Left renal pelvis (tissue), 4 donors: ENCODE measurements at places on chromosomes 11 and 22. TPM values are rescaled to one million over a fixed set of nuclear protein-coding genes. Genes with fewer than 3 reads are reported as not detected.

DNA sequence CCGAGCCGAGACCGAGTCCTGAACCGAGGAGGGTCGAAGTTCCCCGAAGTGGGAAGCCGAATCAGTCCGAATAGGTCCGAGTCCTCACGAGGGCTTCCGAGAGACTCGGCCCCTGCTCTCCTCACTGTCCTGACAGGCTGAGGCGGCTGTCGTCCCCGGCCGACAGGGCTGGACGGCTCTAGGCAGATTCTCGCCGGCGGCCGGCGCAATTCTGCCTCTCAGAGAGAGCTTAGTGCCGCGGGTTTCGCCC is 191 bp upstream of the DEAF1 start:
- no peak for DNase-seq

GRCh38 chr11:9399466-9399865 is 15.0 kb downstream of the IPO7 start:
- DNase-seq: no peak

- DNase-seq: no peak
Measured at GRCh38 chr22:38632528-38632927, 23.7 kb downstream of the FAM227A start.

DNA sequence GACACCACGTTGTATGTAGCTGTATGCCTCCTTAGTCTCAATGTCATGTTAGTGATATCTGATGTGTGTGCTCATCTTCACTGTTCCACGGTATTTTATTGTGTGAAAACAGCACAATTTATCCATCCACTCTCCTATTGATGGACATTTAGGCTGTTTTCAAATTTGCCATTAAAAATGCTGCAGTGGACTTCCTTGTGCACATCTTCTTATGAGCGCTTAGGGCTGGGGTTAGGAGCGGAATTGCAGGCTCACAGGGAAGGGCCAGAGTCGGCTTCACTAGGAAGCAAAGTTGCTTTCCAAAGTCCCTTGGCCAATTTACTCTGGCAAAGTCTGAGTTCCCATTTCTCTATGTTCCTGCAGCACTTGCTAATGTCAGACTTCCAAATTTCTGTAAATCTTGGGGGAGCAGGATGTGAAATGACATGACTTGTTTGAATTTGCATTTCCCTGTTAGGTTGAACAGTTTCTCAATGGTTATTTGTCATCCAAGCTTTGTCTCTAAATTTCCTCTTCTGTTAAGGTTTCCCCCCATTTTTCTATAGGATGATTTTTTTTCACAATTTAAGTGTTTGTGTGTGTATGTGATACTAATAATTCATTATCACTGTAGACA is 75.4 kb downstream of the MYEOV start:
- no peak for DNase-seq

GRCh38 chr11:48004456-48004855 is 24.1 kb downstream of the PTPRJ start:
- no peak for DNase-seq

- no peak for DNase-seq
Measured at GRCh38 chr11:15981292-15981691, 375.1 kb downstream of the SOX6 start.

GRCh38 chr11:9596926-9597464 is 23.5 kb downstream of the WEE1 start:
- DNase-seq: no peak

GRCh38 chr11:46210133-46210636 is 67.3 kb upstream of the CREB3L1 start:
- no peak for DNase-seq

- no peak for DNase-seq
Measured at GRCh38 chr11:68471360-68472340, 11.1 kb downstream of the PPP6R3 start.

GRCh38 chr11:129374993-129375750 is 476 bp upstream of the BARX2 start:
- no peak for DNase-seq

DNA sequence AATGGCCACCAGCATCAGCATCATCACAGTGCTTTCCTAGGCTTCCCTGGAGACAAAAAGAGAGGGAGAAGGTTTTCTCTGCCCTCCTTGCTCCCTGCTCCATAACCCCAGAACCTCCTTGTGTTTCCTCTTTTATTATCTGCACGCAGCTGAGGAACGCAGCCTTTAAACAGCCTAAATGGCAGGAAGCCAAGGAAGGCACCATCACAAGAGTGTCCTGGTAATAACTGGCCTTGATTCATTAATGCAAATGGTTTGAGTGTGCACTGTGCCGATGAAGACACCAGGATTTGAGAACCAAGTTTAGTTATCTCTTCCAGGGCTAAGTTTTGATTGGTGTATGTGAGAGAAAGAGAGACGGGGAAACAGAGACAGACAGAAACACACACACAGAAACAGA is 29.4 kb upstream of the DRD2 start:
- DNase-seq: no peak

DNA sequence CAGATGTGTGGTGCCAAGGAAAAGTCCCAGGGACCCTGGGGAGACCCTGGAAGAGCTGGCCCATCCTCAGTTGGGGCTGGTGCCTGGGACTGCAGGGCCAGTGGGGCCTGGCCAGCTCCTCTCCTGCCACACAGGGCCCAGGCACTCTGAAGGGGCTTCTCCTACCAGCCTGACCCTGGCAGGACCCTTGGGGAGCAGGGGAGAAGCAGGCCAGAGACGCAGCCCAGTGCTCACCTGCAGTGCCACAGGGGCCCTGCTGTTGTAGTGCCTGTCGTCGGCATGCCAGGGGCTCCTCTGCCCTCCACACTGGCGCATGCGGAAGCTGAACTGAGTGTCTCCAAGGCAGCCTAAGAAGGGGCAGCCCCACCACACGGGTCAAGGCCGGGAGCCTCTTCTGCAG is 9.1 kb downstream of the DENND6B start:
- DNase-seq: no peak

- no peak for DNase-seq
Measured at GRCh38 chr11:86370922-86371594, 3.6 kb upstream of the CCDC81 start.

DNA sequence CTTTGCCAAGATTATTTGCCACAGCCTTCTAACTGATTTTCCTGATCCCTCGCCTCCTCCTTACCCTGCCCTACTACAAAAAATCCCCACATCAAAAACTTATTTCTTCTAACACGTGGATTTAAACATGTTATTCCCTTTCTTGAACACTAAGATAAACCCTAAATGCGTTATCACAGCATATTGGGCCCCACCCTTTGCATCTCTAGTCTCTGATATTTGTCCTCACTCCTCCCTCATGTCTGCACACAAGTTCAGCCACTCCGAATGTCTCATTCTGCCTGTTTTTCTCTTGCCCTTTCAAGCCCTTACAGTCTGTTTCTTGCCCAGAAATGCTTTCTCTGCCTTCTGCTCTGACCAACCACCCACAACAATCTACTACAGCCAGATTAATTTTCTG is 10.6 kb upstream of the ACER3 start:
- DNase-seq: no peak

DNA sequence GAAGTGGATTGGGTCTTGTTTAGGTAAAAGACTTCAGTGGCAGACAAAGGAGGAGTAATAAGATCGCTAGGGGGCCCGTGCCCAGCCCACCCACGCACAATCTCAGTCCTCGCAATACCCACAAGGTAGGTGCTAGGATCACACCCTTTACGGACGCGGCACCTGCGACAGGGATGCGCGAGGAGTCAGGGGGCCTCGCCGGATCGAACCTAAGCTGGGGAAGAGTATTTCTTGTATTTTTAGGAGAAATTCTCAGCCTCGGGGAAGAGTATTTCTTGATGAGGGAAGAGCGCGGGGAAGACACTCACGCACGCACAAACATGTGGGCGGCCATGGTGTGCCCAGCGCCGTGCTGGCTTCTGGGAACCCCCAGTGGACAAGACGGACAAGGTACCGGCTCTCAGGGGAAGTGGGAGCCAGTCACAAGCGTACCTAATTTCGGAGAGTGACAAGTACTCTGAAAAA is 745 bp upstream of the FAM118A start:
- DNase-seq: no peak

GRCh38 chr11:115910379-115910778 is 406.2 kb upstream of the CADM1 start:
- DNase-seq: no peak

DNA sequence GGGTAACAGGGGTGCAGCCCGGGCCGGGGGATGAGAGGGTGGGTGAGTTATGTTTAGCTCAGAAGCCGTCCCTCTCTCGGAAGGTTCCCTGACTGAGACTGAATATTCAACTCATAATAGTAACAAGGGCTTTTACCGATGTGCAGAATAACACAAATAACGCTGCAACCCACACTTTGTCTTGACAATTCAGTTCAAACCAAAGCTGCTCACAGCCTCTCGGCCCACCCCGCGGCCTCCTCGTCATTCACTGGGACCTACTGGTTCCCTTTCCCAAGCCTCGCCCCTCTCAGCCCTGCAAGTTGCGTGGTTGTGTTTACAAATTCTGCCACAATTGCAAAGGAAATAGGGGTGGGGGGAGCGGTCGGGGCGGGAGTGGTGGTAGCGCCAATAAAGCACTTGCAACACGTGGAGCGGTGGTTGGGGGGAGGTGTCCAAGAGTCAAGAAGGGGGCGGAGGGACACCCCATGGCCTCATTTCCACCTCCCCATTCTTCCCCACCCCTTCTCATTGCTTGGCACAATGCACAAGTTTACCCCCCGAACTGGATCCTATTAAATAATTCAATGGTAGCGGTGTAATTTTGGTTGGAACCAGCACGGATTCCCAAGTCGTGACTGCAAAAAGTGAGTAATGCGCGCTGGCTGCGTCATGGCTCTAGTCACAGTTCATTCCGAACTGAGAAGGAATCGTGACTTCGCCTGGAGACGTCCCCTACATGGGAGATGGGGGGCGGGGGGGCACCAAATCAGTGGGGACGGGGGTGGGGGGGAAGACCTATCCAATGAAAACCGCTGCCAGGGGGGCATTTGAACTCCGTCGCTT is 102.0 kb upstream of the HSD17B12 start:
- DNase-seq: no peak

- no peak for DNase-seq
Measured at GRCh38 chr11:120561286-120561685, 49.7 kb downstream of the GRIK4 start.

DNA sequence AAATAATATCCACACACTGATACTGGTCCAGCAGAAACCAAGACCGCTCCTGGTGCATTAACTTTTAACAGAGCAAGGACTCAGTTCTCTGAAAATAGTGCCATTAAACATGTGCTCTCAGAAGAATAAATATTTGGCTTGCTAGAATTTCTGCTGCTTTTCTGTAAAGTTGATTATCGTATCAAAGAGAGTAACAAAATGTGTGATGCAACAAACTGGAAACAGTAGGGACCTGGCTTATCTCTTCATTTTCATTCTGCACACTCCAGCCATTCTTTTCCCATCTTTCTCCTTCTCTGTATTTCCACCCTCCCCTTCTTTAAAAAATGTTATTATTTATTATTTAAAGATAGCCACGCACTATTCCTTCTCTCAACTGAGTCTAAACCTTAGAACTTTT is 43.9 kb downstream of the WT1 start:
- DNase-seq: no peak

DNA sequence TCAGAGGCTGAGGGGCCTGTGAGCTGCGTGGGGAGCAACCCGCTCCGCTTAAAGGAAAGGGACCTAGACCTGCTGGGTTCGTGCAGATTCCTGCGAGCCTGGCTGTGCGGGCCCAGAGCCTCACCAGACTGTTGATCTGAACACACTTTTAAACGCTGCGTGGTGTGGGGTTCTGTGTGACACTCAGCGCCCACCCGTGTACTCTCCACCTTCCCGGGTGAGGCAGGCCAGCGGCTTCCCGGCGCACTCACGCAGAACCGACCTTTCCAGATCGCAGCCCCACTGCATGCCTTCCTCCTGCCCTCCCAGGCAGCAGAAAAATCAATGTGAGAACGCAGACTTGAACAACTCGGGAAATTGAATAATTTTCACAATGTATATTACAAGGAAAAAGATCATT is 388.6 kb downstream of the TBC1D22A start:
- DNase-seq: no peak

GRCh38 chr22:44888491-44889254 is 121.1 kb downstream of the PHF21B start:
- DNase-seq: no peak

GRCh38 chr11:19968860-19969259 is 191.4 kb downstream of the DBX1 start:
- no peak for DNase-seq

- DNase-seq: no peak
Measured at GRCh38 chr11:116059919-116060318, 555.7 kb upstream of the CADM1 start.

DNA sequence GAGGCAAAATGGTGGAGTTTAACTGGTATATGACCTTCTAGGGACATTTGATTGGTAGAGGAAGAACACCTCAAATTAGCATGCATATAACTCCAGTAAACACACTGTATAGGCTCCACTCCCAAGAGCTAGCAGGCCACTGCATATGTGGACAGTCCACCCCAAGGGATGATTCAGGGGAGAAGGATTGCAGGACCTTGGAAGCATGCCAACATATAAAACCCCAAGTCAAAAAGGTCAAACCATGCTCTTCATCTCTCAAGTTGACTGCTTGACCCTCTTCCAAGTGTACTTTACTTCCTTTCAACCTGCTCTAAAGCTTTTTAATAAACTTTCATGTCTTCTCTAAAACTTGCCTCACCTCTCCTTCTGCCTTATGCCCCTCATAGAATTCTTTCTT is 459.9 kb upstream of the CCDC179 start:
- no peak for DNase-seq

DNA sequence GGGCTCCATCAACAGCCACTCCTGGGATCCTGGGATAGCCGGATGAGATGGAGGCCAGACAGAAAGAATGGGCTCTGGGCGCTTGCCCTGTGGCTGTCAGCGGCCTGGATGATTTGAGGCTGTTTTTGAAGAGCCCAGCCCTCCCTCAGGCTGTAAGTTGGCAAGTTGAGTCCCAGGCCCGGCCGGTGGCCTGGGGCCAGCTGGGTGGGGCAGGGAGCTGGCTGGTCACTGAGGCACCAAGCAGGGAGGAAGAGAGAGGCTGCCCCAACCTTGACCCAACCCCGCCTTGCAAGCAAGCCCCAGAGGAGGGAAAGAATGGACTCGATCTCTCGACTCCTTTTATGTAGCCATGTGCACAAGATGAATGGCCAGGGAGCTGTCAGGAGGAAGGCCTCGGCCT is 34.9 kb downstream of the RIBC2 start:
- DNase-seq: no peak

DNA sequence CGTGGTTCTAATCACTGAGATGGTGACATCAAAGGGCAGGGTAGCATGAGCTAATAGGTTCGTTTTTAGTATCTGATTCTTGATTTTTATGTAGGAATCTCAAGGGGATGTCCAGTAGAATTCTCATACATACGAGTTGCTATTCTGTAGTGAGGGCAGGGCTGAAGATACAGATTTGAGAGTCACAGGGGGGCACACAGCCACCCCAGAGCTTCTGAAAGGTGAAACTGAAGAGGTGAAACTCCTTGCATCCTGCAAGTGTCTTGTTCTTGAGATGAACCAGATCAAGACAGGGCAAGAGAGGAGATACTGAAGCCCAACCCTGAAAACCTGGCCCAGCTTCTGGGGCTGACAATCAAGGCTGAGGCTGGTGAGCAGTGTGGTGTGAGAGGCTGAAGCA is 35.6 kb upstream of the TMEM123 start:
- DNase-seq: no peak

The C11orf42 gene
- 0.23 TPM for polyA plus RNA-seq

The E2F8 gene
- 5.7 TPM for polyA plus RNA-seq

The ZW10 gene
- 26.2 TPM for polyA plus RNA-seq

The SLC22A25 gene
- not detected for polyA plus RNA-seq

The FGF3 gene
- polyA plus RNA-seq: not detected

The SLC17A6 gene
- polyA plus RNA-seq: not detected

The TBX1 gene
- 0.17 TPM for polyA plus RNA-seq

The TEX12 gene
- polyA plus RNA-seq: not detected

The KDELR3 gene
- polyA plus RNA-seq: 10.3 TPM

The ZNF214 gene
- polyA plus RNA-seq: 10.9 TPM

The INPP5J gene
- 4.4 TPM for polyA plus RNA-seq

The SCT gene
- polyA plus RNA-seq: 0.47 TPM

The DESI1 gene
- 30.0 TPM for polyA plus RNA-seq

The NNMT gene
- 0.27 TPM for polyA plus RNA-seq

The HPX gene
- 2.4 TPM for polyA plus RNA-seq
